ENCODE measurements at places on chromosomes 6 and 20.
A peak's percentile ranks its signal among the peaks of the same experiment; 100 is the strongest.

GRCh38 chr20:2350606-2351005 is 30.1 kb upstream of the TGM6 start:
- H3K27ac ChIP-seq, result no peak overlapping the region
- peaks cover 33% of the 10 kb centered on the region for H3K27me3 ChIP-seq
- H3K4me3 ChIP-seq, result no peak overlapping the region
- no peaks in the 10 kb centered on the region for H3K36me3 ChIP-seq
- DNase-seq, result no peak

DNA sequence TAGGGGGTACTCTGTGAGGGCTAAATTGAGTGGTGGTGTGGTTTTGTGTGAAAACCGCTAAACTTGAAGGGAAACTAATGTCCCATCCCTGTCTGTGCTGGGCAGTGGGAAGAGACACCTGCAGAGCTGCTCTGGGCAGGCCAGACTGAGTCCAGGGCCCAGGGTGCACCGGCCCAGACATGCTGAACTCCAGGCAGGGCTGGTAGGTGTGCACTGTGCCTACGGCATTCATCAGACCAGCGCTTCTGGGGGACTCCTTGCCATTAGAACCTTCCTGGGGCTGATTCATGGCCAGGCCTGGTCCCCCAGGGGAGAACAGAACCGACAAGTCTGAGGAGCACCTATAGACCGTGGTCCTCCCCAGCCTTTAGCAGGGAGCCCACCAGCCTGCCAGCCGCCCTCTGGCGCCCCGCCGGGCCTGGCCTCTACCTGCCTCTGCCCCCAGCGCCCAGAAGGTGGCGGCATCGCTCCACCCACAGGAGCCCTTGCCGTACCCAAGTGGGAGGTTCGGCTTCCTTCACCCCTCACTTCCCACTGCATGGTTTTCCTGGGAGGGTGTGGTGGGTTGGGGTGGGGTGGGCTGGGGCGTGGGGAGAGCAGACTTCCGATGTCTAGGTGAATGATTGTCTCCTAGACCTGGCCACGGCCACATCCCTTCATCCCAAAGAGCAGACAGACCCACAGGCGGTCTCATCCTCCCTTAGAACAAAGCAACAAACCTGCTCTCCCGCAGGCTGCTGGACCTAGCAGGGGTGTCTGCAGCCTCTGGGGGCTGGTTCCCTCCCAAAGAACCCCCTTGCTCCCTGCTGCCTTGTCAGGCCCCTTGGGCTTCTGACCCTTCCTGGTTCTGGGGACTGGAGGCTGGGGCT is 15.5 kb downstream of the CCDC167 start:
- H3K4me1 ChIP-seq, result peaks cover 24% of the 10 kb centered on the region
- DNase-seq, result peak; percentile 60
- H3K27me3 ChIP-seq, result no peaks in the 10 kb centered on the region
- H3K4me3 ChIP-seq, result no peak overlapping the region

GRCh38 chr6:40506954-40507353 is 80.2 kb downstream of the LRFN2 start:
- no peak for DNase-seq
- no peak overlapping the region for H3K4me3 ChIP-seq
- H3K4me1 ChIP-seq, result no peaks in the 10 kb centered on the region

DNA sequence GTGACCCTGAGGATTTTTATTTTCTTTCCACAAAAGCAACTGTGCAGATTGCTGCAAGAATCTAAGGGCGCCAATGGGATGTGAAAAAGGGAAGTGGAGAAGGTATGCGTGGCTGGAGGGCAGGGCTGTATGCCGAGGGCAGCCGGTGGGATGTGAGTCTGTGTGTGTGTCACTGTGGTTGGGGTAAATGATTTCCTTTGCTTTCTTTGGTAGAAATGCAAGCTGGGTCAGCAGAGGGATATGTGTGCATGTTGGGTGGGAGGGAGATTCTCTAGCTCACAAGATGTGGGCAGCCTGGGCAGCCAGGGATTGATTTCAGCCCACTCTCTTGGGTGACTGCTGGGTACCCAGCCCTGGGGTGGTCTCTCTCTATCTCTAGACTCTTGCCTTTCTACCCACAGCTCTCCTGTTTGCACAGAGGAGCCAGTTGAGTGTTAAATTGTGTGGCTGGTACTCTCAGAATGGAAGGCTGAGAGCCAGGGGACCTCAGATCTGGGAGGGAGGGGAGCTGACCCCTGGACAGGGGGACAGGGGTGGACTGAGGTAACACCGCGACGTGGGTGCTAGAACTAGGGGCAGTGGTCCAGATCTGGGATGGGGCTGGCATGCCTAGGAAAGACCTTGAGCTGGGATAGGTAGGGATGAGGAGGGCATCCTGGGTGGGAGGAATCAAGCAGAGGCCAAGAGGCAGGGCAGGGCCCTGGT is 136.8 kb upstream of the RNF24 start:
- H3K4me3 ChIP-seq, result no peak overlapping the region
- peak; percentile 58 for DNase-seq
- H3K27ac ChIP-seq, result no peak overlapping the region
- peaks cover 29% of the 10 kb centered on the region for H3K4me1 ChIP-seq
- H3K36me3 ChIP-seq, result no peaks in the 10 kb centered on the region
- peaks cover 46% of the 10 kb centered on the region for H3K27me3 ChIP-seq

GRCh38 chr6:132061381-132061780 is 110.2 kb upstream of the CCN2 start:
- peaks cover 6% of the 10 kb centered on the region for H3K4me1 ChIP-seq
- DNase-seq, result no peak
- no peaks in the 10 kb centered on the region for H3K27me3 ChIP-seq
- H3K27ac ChIP-seq, result no peak overlapping the region
- peaks cover 4% of the 10 kb centered on the region for H3K36me3 ChIP-seq

DNA sequence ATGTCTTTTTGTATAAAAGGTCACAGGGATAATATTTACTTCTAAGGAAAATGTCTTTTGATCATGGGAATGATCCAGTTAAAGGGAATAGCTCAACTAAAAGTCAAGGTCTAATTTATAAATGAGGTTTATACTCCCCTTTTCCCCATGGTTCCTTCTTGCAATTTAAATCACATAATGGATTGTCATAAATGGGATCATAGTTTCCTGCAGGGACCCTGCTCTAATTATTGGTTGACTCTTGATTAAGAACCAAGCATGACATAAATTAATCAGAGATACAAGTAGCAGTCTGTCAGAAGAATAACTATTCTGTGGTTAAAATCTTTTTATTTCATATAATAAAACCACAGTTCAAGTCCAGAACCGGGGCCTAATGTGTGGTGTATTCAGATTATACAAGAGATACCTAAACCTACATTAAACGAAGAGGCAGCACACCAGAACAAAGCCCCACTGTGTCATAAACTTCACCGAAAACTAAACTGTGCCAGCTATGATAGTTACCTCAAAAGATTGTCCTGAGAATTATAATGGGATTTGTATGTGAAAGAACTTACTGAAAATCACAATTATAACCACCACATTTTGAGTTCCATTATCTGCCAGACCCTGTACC is 43.0 kb upstream of the CD83 start:
- H3K27ac ChIP-seq, result peak overlapping the region; percentile 98
- peaks cover 3% of the 10 kb centered on the region for H3K36me3 ChIP-seq
- peak overlapping the region; percentile 85 for H3K4me3 ChIP-seq
- no peak for DNase-seq
- H3K4me1 ChIP-seq, result peaks cover 47% of the 10 kb centered on the region

DNA sequence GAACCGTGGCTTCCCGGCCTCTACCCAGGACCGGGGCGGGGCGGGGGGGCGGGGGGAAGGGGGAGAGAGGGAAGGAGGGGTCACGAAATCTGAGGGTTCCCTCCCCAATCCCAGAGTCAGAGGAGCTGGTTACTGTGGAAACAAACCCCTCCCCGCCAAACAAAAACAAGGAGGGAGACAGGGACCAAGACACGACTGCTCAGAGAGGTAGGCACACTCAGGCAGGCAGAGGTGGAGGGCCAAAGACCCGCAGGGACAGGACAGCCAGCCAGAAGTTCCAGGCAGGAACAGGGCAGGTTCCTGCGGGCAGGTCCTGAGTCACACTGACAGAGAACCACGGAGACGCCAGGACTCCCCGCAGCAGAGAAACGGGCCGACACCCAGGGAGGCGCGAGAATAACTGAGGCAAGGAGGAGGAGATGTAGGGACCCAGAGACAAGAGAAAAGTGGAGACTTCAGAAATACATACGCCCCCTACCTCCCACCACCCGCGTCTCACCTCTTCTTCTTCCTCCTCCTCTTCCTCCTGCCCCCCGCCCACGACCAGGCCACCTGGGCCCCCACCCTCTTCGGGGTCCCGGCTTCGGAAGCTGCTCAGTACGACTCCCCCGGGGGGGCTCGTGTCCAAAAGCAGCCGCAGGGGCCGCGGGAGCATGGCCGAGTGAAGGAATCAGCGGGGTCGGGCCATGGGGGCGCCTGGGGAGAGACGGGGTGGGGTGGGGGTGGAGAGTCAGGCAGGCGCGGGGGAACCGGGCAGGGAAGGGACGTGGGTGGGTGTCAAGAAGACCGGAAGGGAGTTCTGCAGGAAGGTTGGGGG is 578 bp downstream of the RGL2 start:
- H3K4me3 ChIP-seq, result peak overlapping the region; percentile 98

DNA sequence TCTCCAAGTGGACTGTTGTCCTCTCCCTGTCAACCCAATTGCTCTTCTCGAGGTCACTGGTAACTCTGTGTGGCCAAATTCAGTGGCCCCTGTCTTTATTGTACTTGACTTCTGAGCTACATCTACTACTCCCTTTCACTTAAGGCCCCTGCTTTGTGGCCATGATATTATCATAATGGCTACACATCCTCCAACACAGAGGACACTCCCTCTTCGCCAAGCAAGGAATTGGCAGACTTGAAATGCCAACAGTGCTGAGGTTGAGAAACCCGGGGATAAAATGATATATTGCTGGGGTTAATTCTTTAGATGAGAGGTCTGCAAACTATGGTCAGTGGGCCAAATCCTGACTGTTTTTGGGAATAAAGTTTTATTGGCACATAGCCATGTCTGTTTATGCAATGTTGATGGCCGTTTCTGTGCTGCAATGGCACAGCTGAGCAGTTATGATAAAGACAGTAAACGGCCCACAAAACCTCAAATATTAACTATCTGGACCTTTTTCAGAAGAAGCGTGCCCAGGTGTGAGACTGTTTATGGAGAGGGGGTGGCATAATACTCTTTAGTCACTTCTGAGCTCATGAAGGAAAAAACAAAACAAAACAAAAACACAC is 12.0 kb upstream of the MRPS10 start:
- no peak overlapping the region for H3K4me3 ChIP-seq
- peaks cover 4% of the 10 kb centered on the region for H3K4me1 ChIP-seq
- DNase-seq, result no peak
- H3K36me3 ChIP-seq, result no peaks in the 10 kb centered on the region
- no peaks in the 10 kb centered on the region for H3K27me3 ChIP-seq
- no peak overlapping the region for H3K27ac ChIP-seq

DNA sequence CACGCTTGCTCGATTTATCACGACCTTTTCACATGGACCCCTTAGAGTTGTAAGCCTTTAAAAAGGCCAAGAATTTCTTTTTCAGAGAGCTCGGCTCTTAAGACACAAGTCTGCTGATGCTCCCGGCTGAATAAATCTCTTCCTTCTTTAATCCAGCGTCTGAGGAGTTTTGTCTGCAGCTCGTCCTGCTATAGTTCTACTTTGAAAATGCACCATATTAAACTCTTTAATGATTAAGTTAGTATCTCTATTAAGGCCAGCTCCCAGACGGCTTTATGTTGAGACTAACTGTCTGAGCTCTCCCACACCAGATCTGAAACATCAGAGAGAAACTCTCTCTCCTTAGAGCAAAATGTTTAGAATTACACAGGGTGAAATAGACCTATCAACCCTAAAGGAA is 18.0 kb upstream of the GSTA3 start:
- no peaks in the 10 kb centered on the region for H3K4me1 ChIP-seq
- H3K36me3 ChIP-seq, result no peaks in the 10 kb centered on the region
- H3K27ac ChIP-seq, result no peak overlapping the region
- H3K4me3 ChIP-seq, result no peak overlapping the region
- DNase-seq, result no peak
- peaks cover 21% of the 10 kb centered on the region for H3K27me3 ChIP-seq

- peaks cover 4% of the 10 kb centered on the region for H3K36me3 ChIP-seq
- peaks cover 11% of the 10 kb centered on the region for H3K4me1 ChIP-seq
- no peak overlapping the region for H3K27ac ChIP-seq
- H3K4me3 ChIP-seq, result peak overlapping the region; percentile 16
- no peaks in the 10 kb centered on the region for H3K27me3 ChIP-seq
- no peak for DNase-seq
Measured at GRCh38 chr20:38790200-38791053, 15.1 kb upstream of the PPP1R16B start.

All from stimulated activated naive B cell treated with anti-CD40 and anti-IgM and Interleukin-4, amounts not matched to agents 10 μg/mL and 1 μg/mL and 100 μg/mL, for 72 hours (primary cell).